ENCODE measurements at places on chromosomes 7 and 10.

DNA sequence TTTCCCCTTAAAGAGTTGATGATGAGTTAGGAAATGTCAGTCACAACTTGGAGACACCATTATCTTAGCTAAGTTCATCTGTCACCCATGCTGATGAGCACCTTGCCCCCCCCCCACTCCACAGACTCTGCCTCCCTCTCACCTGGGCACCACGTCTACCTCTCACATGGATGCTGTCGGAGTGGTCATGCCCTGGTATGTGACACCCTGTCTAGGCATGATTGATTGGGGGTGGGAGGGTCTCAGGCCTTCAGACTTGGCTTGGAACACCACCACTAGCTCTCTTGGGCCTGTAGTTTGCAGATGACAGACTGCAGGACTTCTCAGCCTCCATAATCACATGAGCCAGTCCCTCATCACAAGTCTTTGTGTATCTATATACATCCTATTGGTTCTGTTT is 78.0 kb downstream of the WDR37 start:
- no peak for DNase-seq

- no peak for DNase-seq
Measured at GRCh38 chr10:89646889-89647657, 2.0 kb upstream of the PANK1 start.

DNA sequence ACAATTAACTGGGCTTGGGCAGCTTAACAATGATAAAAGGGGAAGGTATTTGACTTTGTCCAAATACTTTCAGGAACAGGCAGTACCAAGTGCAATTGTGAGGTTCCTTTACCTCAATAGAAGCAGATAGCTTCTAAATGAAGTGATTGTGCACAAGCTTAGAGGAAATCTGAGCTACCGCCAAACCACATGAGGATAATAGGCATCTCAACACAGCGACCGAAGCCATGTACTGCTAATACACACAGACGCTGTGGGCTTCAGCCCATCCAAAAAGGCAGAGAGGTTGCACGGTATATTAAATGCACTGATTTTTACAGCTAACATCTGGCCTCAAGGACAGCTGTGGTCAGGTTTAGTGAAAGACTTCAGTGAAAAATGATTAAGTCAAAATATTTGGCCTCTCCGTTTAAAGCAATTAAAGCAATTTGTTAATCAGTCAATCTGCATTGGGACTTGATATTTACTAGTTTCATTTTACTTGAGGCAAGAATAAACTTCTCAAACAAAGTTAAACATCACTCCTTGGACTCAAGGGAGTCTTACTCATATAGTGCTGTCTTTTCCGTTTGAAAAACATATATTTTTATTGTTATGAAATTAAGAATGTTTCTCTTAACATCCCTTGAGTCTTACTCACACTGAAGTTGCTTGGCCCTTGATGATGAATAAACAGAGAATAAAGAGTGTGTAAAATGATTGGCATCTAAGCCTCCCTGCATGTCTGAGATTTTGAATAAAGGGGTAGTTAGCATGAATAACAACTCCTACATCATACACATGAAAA is 306.3 kb downstream of the C7orf25 start:
- no peak for DNase-seq

DNA sequence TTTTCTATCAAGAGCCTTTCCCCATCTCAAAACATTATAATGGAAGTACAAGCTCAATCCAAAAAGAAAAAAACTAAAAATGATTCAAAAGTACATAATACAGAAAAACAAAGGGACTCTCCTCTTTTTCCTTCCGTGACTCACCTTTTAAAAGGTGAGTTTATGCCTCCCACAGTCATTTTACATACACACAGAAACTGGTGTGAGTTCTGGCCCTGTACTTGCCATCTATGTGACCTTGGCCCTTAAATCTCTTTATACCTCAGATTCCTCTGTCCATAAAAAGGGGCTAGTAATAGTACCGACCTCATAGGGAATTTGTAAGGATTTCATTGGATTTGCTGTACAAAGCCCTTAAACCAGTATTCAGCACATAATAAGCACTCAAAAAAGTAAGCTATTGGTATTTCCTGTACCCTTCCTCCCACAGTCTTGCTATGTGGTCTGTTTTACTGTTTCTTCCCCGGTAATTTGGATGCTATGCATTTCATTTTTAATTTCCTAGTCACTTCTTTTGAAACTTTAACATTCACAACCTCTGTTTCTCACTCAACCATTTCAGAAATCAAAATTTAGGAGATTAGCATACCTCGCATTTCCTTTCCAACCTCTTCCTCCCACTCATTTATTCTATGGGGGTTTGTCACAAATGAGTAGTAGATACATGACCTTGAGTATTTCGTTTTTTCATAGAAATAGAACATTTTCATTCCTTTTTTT is 39.0 kb downstream of the STK17A start:
- no peak for DNase-seq

- DNase-seq, result no peak
Measured at GRCh38 chr7:82481499-82482097, 38.0 kb upstream of the CACNA2D1 start.

DNA sequence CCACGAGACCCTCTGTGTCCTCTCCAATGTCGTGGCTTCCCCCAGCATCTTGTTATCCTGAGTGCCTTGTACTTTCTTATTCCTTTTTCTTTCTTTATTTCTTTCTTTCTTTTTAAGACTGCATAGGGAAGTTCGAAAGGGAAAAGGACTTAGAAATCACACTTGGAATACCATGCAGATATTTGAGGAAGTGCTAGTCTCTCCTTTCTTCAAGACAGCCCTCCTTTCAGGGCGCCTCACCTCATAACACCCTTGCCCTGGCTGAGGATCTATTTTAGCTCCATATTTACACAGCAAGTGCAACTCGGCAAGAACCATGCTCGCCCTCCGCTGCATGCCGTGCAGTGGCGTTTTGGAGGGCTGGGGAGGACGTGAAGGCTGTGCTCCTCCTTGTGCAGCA is 232.3 kb upstream of the GLI3 start:
- no peak for DNase-seq

DNA sequence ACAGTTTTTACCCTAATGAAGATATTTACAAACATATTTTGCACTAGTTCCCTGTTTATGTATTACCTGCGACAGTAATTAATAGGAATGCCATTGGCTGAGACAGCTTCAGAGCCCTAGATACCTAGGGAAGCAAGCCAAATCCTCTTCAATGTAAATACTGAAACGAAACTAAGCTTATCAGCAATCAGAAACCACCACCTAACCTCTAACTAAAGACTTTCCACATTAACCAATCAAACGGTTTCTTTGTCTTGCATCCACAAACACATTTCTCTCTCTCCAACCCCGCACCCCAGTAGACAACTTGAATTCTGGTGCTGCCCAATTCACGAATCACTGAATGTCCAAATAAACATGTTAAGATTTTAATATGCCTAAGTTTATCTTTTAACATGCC is 474.4 kb upstream of the C7orf33 start:
- DNase-seq, result no peak

GRCh38 chr7:138506764-138507163 is 46.7 kb downstream of the TRIM24 start:
- DNase-seq, result no peak

- DNase-seq, result no peak
Measured at GRCh38 chr10:84241185-84241790, at the start of gene LRIT1. TSS of gene LRIT1 (minus strand) at chr10:84241546. CDS start at chr10:84241439, 107 bp downstream.

All from activated CD4-positive, alpha-beta T cell treated with anti-CD3 and anti-CD28 coated beads for 48 hours (primary cell).